Brain (organoid and tissue), 16 donors: ENCODE measurements at places on chromosomes 1 and 21. TPM values are rescaled to one million over a fixed set of nuclear protein-coding genes. Genes with fewer than 3 reads are reported as not detected.

Gene PDZK1IP1
- polyA plus RNA-seq: not detected

Gene SORT1
- 107 TPM for polyA plus RNA-seq

Gene CFAP74
- 0.93 TPM for polyA plus RNA-seq

Gene RAVER2
- 10.3 TPM for polyA plus RNA-seq

DNA sequence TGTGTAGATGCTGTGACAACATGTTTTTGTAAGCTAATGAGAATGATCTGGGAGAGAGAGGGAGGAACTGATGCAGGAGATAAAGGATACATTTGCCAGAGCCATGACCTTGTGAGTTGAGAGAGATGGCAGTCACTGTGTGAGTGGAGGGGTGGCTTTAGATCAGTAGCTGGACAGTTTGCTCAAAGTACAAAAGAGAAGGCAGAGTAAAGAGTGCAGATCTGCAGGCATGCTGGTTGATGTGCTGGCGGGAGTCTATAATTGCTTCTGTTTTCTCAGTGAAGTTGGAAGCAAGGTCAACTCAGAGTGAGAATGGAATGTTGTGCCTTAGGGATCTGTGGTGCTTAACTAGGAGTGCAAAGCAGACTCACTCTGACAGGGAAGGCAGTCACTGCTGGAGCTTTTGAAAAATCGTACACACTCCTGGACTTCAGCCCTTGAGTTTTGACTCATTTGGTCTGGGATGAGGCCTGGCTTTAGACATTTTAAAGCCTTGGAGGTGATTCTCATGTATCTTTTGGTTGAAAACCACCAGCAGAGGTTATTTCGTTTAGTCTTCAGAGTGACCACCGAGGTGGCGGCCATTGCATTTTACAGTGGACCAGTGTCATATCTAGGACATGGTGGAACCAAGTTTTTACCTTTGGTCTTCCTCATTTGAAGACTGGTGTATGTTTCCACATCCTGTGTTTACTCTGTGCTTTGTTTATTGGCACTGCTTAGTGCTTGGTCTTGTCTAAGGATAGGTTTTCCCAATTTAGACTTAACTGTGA, 49.6 kb downstream of the MTR start:
- DNase-seq: no peak

- no peak for DNase-seq
Observed at GRCh38 chr1:179938752-179939151, 15.9 kb upstream of the CEP350 start.

- DNase-seq: peak; percentile 65
Observed at GRCh38 chr1:44408632-44409602, 3.9 kb downstream of the RNF220 start.

- no peak for DNase-seq
Observed at GRCh38 chr1:12397462-12398450, 167.9 kb downstream of the VPS13D start.

DNA sequence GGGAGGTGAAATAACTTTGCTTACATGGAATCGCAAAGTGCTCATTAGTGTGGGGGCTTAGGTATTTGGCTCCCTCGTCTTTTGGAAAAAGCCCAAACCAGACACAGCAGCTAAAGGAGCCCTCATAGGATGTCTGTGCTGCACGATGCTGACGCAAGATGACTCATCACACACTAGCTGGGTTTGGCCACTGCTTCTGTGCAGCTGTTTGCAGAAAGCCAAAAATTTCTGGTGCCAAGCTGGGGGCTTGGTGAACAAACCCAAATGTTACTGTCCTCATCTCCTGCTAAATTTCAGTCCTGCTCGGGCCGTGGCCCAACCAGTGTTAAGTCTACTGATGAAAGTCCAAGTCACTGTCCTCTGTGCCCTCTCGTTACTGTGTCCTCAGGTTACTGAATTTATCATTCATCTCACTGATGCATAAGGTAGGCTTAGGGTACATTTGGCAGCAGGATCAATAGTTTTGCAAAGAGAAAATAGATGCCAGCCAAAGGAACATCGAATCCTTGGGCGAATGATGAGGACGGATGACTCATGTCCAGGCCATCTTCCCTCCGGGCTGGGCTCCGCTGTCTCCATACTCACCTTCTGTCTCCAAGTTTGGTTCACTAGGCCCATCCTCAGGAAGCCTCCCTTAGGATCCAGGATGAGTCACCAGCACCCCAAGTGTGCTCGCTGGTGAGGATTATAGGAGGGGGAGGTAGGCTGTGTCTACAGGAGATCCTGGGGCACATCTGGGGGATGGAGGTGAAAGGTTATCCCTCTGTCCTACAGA, 177.7 kb downstream of the ADSS2 start:
- no peak for DNase-seq
